ENCODE measurements at places on chromosomes 5 and 9. TPM values are rescaled to one million over a fixed set of nuclear protein-coding genes. Genes with fewer than 3 reads are reported as not detected.

The CSF2 gene
- 125 TPM for total RNA-seq

The F12 gene
- total RNA-seq: 0.45 TPM

The KLF9 gene
- 4.0 TPM for total RNA-seq

The TXNDC8 gene
- not detected for total RNA-seq

GRCh38 chr9:89701221-89701798 lies 96.5 kb downstream of the GADD45G start:
- no peaks in the 10 kb centered on the region for H3K27me3 ChIP-seq
- H3K36me3 ChIP-seq: peaks cover 7% of the 10 kb centered on the region
- H3K4me3 ChIP-seq: peak overlapping the region; percentile 91
- peaks cover 58% of the 10 kb centered on the region for H3K4me1 ChIP-seq

GRCh38 chr9:117414906-117415331 lies at the start of gene ASTN2:
Gene ASTN2 (minus strand): TSS chr9:117415057. CDS start chr9:117414938, 119 bp downstream.
- peaks cover 21% of the 10 kb centered on the region for H3K27me3 ChIP-seq
- H3K4me3 ChIP-seq: no peak within 1 kb of the TSS
- no peaks in the 10 kb centered on the region for H3K4me1 ChIP-seq

- no peak for DNase-seq
- H3K36me3 ChIP-seq: no peaks in the 10 kb centered on the region
- H3K4me3 ChIP-seq: no peak overlapping the region
- H3K27ac ChIP-seq: no peak overlapping the region
- H3K27me3 ChIP-seq: peaks cover 19% of the 10 kb centered on the region
- H3K4me1 ChIP-seq: no peaks in the 10 kb centered on the region
Observed at GRCh38 chr5:5598547-5599113, 176.2 kb downstream of the ICE1 start.

GRCh38 chr9:26813247-26813646 lies 79.4 kb downstream of the CAAP1 start:
- H3K4me1 ChIP-seq: no peaks in the 10 kb centered on the region
- H3K27me3 ChIP-seq: peaks cover 9% of the 10 kb centered on the region
- no peak for DNase-seq
- H3K36me3 ChIP-seq: no peaks in the 10 kb centered on the region
- H3K27ac ChIP-seq: no peak overlapping the region
- H3K4me3 ChIP-seq: no peak overlapping the region

- no peaks in the 10 kb centered on the region for H3K4me1 ChIP-seq
- no peak overlapping the region for H3K27ac ChIP-seq
- no peak for DNase-seq
- peaks cover 24% of the 10 kb centered on the region for H3K27me3 ChIP-seq
Observed at GRCh38 chr9:1916655-1917054, 98.5 kb upstream of the SMARCA2 start.

DNA sequence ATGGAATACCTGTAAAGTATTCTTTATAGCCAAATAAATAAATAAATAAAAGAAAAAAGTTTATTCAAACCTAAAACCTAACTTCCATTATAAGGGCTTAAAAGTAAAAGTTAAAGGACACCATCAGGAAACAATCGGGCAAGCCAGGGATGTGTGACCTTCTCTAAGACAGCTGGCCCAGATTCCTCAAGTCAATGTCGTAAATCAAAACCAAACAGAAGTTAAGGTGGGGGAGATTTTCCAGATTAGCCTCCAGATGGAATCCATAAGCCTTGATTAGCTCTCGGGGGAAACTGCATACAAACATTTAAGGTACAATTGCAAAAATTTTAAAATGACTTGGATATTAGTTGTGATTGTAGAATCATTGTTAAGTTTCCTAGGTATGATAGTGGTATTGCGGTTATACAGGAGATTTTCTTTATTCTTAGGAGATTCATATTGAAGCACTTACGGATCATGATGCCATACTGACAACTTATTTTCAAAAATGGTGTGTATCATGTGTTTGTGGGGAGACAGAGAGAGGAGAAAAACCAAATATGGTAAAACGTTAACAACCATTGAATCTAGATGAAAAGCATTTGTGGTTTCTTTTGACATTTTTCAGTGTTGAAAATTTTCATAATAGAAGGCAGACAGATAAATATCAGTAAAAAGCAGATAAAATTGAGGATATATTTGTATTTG lies 21.5 kb upstream of the MGAT1 start:
- DNase-seq: no peak
- H3K4me3 ChIP-seq: no peak overlapping the region
- no peak overlapping the region for H3K27ac ChIP-seq
- peaks cover under 1% of the 10 kb centered on the region for H3K36me3 ChIP-seq

DNA sequence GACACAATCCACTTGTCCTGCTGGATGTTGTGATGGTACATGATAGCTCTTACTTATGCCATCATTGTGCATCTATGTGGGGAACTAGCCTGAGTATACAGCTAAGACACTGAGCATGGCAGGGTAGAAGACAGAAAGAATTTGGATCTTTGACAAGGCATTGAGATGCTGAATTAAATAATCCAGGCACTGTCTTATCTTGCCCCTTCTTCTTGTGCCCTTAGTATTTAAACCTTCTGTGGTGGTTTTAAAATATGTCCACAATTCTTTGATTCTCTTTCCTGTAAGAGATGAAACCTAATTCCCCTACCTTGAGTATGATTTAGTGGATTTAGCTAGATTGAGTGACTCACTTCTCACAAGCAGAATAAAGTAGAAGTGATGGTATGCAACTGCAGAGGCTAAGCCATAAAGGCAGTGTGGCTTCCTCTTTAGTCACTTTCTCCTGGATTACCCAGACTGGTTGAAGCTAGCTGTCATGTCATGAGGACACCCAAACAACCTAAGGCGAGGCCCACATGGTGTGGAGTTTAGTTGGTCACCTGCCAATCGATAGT lies 174.0 kb upstream of the NREP start:
- no peak for DNase-seq
- no peak overlapping the region for H3K27ac ChIP-seq
- peaks cover 4% of the 10 kb centered on the region for H3K36me3 ChIP-seq

DNA sequence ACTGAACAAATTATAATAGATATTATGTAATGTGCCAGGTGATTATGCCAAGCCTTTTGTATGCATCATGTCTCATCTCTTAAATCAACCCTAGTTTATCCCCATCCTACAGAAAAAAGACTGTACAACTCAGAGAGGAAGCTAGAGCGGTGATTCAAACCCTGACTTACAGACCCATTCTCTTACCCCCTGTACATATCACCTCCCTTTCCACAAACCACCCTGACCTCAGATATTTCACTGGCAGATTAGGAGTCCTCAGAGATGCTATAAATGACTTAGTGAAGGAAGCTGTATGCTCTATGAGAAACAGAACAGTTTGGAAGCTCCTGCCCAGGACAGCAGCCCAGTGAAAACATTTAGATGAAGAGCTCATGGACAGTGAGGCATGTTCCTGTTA lies 79.1 kb upstream of the RARS1 start:
- peaks cover 7% of the 10 kb centered on the region for H3K27me3 ChIP-seq
- no peak for DNase-seq
- H3K4me1 ChIP-seq: peaks cover 4% of the 10 kb centered on the region
- no peak overlapping the region for H3K4me3 ChIP-seq
- H3K27ac ChIP-seq: no peak overlapping the region
- H3K36me3 ChIP-seq: no peaks in the 10 kb centered on the region
